ENCODE measurements at places on chromosomes 12 and 14.

DNA sequence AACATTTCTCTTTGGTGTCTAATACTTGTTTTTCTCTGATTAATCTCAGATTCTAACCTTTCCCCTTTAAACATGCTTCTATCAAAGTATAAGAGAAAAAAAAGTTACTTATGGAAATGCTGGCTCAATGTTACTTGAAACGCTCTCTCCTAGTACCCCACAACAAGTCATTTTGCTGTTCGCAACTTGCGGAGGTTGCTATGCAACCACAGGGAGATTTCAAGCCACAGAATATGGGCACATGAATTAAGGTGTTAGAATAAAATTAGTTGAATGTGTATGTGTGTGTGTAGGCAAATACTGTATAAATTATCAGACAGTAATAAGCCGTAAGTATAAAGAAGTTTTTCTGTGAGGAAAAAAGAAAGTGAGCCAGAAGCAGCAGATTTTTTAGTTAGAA is 80.6 kb downstream of the CCDC59 start:
- no peak for DNase-seq

DNA sequence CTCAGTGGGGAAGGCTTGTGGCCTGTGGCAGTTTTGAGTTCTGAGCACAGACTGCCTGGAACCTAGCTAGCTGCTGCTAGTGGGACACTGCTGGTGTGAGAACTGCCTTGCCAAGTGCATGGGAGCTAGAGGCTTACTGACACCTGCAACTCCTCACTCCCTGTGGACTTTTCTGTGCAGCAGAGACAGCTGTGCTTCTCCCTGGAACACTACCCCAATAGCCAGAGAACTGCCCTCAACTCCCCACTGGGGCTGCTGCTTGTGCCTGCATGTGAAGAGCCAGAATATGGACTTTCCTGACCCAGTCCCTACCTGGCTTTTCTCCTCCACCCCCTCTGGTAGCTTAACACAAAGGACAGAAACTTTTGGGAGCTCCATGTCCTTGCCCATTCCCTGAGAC is 222.6 kb downstream of the ADGRD1 start:
- no peak for DNase-seq

GRCh38 chr14:22558221-22558913 is 30.7 kb downstream of the DAD1 start:
- DNase-seq: peak; percentile 67

DNA sequence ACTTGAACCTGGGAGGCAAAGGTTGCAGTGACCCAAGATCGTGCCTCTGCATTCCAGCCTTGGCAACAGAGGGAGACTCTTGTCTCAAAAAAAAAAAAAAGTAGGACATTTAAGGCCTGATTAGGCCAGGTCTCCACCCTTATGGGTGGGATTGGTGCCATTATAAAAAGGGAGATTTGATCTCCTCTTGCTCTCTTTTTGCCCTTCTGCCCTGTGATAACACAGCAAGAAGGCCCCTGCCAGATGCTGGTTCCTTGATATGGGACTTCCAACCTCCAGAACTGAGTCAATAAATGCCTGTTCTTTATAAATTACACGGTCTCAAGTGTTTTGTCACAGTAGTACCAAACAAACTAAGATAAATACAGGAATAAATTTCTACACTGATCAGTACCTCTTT is 81.0 kb downstream of the C2CD5 start:
- no peak for DNase-seq

DNA sequence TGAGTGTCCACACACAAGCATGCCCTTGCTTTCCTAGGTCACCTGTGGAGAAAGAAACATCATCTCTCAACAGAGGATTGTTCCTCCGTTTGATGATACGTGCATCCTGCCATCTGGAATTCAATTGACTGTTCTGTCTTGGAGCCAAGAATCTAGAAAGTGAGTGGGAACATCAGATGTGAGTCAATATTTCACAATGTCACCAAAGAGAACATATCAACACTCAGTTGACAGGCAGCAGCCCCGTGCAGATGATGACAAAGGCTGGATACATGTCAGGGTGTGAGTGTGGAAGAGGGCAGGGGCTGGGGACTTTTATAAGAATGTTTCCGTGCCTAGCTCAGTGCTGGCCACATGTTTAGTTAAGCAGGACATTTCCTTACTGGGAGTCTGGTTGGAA is 76.1 kb downstream of the TBC1D30 start:
- no peak for DNase-seq

DNA sequence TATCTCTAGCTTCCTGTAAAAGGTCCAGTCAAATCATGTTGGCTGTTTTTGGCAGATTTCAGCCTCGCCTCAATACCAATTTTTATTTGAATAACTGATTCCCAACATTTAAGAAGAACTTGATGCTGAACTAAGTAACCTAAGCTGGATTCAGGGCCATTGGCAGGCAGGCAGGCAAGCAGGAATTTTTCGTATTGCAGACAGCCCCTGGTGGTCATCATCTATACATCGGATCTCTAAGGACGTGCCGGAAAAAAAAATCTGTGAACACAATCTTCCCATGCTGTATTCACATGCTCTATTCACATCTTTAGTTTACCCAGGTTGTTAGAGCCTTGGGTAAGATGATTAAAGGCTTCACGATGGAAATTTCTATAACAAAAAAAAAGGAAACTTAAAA is 7.0 kb downstream of the VCPKMT start:
- no peak for DNase-seq

DNA sequence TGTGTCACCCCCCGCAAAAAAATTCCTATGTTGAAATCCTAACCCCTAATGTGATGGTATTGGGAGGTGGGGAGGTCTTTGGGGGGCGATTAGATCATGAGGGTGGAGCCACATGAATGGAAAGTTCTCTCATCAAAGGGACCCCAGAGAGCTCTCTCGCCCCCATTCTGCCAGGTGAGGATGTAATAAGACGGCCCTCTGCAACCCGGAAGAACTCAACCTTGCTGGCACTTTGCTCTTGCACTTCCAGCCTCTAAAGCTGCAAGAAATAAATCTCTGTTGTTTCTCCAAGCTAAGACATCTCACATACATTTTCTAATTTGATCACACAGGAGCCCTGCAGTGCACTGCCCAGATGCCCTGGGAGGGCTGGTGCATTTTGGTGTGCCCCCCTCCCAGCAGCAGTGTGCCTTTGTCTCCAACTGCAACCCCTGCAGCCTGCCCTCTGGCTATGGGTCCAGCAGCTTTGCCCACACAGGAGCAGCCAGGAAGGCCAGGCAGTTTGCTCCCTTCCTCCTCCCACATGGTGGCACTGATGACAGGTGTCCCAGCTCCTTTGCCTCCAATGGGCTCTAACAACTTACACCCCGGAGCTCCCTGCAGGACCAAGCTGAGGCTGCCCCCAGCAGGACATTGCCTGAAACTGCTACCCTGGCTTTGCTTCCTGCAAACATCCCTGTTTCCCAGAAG is 59.3 kb downstream of the C14orf132 start:
- DNase-seq: no peak

GRCh38 chr12:68154779-68155178 is 4.8 kb downstream of the IFNG start:
- DNase-seq: no peak

- no peak for DNase-seq
Measured at GRCh38 chr14:49702725-49703124, 9.8 kb downstream of the KLHDC1 start.

- no peak for DNase-seq
Measured at GRCh38 chr12:3921526-3921925, 48.3 kb upstream of the PARP11 start.

- DNase-seq: no peak
Measured at GRCh38 chr12:107130830-107131611, 37.7 kb upstream of the CRY1 start.

- no peak for DNase-seq
Measured at GRCh38 chr12:30774599-30774998, 19.8 kb upstream of the CAPRIN2 start.
